Hippocampal formation (tissue), 2 donors: ENCODE measurements at places on chromosomes 1 and 21.

DNA sequence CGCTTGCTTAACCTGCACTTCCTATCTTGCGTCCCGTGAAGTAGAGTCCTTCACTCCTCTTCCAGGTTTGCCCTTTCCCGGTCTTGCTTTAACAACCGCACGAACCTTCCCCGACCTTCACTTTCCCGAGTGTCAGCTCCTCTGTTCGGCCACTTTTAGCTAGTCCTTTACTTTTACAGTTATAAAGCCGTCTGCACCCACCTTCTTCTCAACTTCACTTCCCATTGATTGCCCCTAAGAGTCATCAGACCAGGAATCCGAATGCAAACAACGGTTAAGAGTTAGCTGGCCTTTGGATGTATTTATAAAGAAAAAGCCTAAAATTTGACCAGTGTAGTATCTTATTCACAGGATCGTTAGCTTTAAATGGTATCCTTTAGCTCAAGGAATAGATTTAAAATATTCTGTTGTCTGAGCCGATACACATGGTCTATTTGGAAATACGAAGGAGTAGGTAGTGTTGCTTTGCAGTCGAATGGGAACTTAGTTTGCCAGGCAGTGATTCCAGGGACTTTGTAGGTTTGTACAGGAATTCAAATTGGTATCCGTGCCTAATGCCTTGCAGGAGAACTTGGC lies 1.4 kb downstream of the PPP2R5A start:
- DNase-seq = no peak

DNA sequence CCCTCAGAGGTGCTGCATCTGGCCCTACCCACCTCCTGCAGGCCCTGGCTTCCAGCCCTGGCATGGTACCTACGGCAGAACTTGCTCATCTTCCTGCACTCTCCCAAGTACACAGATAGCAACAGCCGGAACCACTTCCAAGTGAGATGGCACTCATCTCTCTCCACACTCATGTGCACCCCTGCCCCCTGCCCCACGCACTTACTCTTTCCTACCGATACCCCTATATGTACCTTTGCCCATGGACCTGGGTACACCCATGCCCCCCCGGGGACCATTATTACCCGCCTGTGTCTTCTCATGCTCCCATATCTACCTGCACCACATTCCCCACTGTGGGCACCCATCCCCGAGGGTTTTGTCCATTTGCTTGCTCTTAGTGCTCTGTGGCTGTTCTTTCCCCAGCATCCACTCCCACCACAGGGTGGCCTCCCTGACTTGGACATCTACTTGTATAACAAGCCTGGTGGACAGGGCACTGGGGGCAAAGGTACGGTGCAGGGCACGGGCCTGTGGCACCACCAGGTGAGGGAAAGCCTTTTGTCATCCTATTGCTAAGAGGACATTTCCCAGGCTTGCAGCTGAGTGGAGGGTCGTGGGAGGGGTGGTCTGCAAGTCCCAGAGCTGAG lies 14.7 kb downstream of the HYI start:
- DNase-seq = no peak

GRCh38 chr1:54378157-54378873 lies 27.9 kb downstream of the SSBP3 start:
- DNase-seq = no peak

- peak; percentile 20 for DNase-seq
Measured at GRCh38 chr1:165543532-165544438, at the start of gene LRRC52. LRRC52 (plus strand) TSS chr1:165544000; CDS start chr1:165544297, 297 bp downstream.

DNA sequence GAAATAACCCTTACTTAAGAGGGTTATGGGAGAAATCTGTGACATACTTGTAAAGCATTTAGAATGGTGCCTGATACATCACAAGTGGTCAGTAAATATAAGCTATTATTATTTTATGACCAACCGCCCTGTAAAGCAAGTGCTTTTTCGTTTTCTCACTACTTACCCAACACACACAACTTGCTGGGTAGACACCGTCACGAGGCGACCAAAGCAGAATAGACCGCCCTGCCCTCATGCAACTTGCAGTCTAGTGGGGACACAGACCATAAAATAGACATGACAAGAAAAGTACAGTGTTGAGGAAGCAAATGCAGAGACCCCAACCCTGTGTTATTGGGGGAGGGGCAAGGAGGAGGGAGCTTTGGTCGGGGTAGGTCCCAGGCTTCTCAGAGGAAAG lies 744 bp upstream of the IGSF3 start:
- no peak for DNase-seq

DNA sequence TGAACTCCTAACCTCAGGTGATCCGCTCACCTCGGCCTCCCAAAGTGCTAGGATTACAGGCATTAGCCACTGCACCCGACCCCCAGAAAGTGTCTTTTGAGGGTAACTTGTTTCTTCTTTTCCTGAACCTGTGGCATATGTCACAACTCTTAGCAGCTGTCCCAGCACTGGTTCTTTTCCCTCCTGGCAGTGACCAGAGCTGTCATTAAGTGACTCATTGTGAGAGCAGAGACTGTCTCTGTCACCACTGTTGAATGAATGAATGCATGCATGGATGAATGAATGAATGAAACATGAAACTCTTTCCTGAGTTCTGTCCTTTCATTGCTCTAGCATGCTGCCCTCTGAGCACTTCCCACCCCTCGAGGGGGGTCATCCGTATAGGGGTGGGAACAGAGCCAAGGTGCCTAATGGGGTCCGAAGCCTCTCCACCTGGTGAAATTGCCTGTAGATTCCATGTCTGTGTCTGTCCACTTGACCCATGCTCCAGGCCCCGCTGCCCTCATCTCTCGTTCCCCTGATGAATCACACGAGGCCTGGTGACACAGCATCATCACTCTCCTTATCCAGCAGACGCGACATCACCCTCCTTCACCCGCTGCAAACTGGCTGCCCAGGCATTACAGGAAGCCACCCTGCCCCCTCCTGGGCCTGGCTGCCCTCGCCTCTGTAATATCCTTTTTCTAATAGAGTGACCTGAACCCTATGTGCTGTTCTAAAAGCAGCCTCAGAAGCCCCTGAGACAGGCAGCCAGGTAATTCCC lies 75.0 kb downstream of the IGSF21 start:
- DNase-seq = no peak

- DNase-seq = no peak
Measured at GRCh38 chr1:167629681-167630567, at the start of gene RCSD1. RCSD1 (plus strand) TSS chr1:167630232; CDS start chr1:167630424, 192 bp downstream.

DNA sequence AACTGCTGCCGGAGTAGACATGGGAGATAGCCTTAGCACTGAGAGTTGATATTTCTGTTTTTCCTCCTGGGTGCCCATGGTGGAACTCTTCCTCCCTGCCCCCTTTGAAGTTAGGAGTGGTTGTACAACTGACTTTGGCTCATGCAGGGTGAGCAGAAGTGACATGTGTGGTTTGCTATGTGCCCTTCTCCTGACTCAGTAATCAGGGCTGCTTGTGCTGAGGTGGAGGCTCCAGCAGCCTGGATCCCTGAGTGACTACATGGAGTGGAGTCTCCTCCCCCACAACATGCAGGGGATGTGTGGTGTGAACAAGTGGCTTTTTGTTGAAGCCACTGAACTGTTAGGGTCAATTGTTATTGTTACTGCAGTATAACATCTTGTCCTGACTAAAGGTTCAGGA lies 261.6 kb downstream of the CAMTA1 start:
- DNase-seq = no peak

DNA sequence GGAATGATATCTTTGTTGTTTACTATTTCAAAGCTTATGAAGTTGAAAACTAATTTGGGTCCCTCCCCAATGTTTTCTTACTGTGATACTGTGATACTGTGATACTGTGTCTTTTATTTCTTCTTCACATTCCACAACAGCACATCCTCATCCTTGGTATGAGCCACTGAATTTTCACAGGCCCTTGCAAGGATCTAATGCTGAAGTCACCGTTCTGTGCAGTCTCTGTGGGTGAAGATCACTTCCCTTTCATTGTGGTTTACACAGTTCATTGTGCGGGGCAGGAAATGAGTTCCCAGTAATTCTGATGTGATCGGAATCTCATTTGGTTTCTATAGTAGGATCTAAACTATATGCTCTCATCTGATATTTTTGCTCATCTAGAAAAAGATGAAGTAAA lies 32.1 kb upstream of the PAXBP1 start:
- DNase-seq = no peak

- no peak for DNase-seq
Measured at GRCh38 chr1:171881442-171881841, 40.1 kb downstream of the DNM3 start.

GRCh38 chr1:167763525-167764220 lies 41.9 kb downstream of the MPZL1 start:
- peak; percentile 93 for DNase-seq

- DNase-seq = no peak
Measured at GRCh38 chr1:53038566-53038965, 23.4 kb upstream of the PODN start.

DNA sequence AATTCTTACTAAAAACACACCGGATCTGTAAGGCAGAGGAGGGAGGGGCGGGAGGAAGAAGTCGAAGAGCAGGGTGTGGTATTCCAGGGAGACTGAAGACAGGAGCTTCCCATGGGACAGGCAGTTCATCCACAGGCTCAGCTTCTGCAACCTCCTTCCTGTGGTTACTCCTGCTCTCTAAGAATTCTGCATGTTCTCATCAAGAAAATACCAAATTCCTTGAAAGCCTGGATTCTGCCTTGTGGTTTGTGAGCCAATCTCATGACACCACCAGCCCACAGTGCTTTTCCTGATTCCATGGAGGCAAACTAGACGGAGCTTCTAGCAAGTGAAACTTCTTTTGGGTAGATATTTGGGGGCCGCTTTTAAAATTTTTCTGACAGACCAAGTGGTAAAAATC lies 1.1 kb upstream of the ST6GALNAC3 start:
- no peak for DNase-seq

DNA sequence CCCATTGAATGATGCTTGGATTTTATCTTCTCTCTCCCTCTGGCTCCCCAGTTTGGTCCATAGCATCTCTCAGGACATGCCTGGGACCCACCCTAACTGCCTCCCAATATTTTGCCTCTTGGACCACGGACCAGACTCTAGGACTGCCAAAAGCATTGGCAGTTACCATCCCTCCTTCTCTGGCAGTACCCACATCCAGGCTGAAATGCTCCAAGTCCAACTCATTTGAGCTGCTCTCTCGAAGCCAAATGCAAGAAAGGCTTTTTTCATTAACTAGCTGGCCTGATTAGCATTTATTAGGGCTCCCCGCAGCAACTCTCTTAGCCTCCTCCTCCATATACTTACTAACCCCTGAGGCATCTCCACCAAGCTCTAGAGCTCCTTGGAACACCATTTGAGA lies 140.0 kb upstream of the GRIK3 start:
- DNase-seq = no peak

GRCh38 chr1:2601721-2602303 lies 15.2 kb downstream of the PRXL2B start:
- DNase-seq = no peak

DNA sequence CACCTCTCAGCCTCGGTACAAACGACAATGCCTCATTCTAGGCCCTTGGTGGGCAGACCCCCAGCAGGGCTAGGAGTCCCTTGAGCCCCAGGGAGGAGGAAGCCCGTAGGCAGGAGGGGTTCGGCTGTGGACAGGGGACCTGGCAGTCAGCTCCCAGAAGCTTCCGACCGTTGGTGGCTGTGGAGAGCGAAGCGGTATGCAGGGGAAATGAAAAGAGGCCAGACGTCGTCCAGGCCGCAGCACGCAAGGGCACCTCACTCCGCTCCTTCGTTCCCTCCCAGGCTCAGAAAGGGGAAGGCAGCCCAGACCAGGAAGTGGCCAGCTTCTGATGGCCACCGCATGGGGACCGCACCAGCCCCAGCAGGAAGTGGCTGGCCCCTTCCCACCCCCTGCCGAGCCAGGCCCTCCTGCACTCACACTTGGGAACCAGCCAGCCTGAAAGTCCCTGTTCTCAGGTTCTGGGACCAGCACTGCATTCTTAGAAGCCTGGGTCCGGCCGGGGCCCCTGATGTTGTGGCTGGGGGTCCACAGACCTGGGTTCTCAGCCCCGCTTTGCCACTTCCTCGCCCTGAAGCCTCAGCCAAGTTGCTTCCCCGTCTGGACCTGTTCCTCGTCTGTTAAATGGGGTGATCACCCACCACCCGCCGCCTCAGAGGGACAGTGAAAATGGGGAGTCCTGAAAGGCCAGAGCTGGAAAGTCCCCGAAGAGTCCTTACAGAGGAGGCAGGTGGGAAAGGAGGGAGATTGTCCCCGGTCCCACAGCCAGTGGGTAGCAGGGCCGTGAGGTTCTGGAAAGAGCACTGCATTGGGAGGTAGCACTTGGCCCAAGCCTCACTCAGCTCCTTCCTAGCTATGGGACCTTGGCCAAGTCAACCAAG lies 104.0 kb upstream of the RUNX3 start:
- peak; percentile 33 for DNase-seq

- no peak for DNase-seq
Measured at GRCh38 chr1:184791550-184791900, 36.9 kb upstream of the EDEM3 start.

GRCh38 chr1:155013632-155014031 lies 11.0 kb downstream of the ZBTB7B start:
- no peak for DNase-seq
